T-cell (primary cell): ENCODE measurements at places on chromosomes 16 and 17.

DNA sequence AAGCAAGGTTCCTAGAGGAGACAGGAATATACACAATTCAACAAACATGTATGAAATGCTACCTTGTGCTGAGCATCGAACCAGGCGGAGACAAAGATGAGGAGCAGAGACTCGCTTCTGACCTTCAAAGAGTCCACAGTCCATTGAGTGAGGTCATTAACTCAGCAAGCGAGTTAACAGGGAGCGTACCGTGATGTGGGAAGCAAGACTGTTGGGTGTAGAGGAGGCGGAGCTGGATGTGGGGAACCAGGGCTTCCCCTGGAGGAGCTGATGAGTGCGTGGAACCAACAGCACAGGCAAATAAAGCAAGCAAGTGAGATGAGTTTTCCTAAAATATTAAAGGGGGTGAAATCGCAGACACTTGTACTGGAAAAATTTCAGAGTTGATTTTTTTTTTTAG is 65.0 kb downstream of the NXN start:
- no peak for DNase-seq

GRCh38 chr16:11144122-11144521 is 111.9 kb downstream of the SOCS1 start:
- DNase-seq, result no peak

GRCh38 chr17:41734139-41734948 is at the start of gene HAP1:
HAP1 (minus strand) TSS chr17:41734643; CDS start chr17:41734634, 9 bp downstream.
- DNase-seq, result no peak

GRCh38 chr17:78838574-78839005 is 2.0 kb downstream of the USP36 start:
- DNase-seq, result no peak

GRCh38 chr16:49463529-49463928 is 89.9 kb downstream of the C16orf78 start:
- peak; percentile 78 for DNase-seq

DNA sequence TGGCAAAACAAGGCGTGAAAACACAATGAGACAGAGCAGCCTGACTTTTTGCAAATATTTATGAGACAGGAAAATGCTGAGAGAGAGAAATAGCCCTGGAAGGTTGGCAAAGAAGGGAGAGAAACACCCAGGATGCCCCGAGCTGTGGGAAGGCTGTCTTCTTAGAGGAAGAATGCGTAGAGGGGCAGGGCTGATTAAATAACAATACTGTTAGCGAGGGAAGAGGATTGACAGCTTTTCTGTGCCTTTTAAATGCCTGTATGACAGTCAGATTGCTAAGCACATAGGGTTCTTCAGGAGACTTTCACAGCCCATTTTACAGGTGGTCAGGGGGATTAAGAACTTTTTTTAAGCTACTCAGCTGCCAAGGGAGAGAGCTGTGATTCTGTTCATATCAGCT is 219.2 kb downstream of the SHISA9 start:
- DNase-seq, result no peak

DNA sequence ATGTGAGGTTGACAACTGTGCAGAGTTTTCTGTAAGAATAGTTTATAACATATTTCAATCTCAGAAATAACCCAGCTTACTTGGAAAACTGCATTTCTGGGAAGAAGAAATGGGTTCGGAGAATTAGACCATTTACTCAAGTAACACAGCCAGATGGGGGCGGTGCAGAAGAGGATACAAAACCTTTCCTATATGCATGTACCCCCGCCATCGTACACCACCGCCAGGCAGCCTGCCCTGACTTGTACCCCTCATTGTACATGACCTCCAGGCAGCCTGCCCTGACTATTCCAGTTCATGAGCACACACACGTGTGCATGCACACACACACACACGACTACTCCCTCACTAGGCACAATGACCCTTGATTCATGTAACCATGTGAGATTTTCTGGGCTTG is 154.0 kb downstream of the C16orf78 start:
- DNase-seq, result no peak

DNA sequence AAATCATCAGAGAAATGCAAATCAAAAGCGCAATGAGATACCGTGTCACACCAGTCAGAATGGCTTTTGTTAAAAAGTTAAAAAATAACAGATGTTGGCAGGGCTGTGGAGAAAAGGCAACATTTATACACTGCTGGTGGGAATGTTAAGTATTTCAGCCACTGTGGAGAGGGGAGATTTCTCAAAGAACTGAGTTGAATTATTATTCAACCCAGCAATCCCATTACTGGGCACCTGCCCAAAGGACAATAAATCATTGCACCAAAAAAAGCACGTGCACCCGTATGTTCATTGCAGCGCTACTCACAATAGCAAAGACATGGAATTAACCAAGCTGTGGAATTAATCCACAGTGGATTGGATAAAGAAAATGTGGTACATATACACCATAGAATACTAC is 204.7 kb downstream of the HS3ST4 start:
- no peak for DNase-seq

- no peak for DNase-seq
Observed at GRCh38 chr17:40850293-40850972, 16.6 kb downstream of the KRT12 start.

DNA sequence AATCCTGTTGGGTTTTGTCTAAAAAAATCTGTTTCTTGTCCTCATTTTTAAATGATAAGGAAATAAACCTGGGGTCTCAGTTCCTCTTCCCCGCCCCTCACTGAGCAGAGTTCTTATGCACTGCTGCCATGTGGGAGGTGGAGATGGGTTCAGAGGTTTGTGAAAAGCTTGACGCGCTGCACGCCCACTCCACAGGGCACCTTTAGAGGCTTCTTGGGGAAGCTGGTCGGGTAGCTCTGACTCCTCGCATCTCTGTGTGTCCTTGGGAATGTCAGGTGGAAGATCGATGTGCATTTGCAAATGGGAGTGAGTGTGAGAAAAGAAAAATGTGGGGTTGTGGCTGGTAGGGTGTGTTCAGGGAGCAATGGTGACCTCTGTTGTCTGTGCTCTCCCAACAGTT is 4.7 kb upstream of the ZNHIT3 start:
- DNase-seq, result peak; percentile 11

DNA sequence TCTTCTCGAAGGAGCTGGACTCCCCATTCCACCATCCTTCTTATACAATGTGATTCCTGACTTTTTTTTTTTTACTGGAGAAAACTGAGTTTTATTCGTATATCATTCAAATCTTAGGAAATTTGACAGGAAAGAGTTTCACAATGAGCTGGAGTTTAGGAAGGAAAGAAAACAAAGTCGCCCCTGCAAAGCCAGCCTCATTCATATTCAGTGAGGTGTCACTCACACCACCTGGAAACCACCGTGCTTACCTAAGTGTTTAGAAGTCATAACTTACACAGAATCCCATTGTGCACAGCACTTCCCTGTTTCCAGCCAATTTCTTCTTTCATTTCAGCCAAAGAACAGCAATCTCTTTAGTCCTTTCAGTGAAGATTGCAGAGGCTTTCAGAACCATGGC is 90.3 kb upstream of the CHMP6 start:
- DNase-seq, result no peak

DNA sequence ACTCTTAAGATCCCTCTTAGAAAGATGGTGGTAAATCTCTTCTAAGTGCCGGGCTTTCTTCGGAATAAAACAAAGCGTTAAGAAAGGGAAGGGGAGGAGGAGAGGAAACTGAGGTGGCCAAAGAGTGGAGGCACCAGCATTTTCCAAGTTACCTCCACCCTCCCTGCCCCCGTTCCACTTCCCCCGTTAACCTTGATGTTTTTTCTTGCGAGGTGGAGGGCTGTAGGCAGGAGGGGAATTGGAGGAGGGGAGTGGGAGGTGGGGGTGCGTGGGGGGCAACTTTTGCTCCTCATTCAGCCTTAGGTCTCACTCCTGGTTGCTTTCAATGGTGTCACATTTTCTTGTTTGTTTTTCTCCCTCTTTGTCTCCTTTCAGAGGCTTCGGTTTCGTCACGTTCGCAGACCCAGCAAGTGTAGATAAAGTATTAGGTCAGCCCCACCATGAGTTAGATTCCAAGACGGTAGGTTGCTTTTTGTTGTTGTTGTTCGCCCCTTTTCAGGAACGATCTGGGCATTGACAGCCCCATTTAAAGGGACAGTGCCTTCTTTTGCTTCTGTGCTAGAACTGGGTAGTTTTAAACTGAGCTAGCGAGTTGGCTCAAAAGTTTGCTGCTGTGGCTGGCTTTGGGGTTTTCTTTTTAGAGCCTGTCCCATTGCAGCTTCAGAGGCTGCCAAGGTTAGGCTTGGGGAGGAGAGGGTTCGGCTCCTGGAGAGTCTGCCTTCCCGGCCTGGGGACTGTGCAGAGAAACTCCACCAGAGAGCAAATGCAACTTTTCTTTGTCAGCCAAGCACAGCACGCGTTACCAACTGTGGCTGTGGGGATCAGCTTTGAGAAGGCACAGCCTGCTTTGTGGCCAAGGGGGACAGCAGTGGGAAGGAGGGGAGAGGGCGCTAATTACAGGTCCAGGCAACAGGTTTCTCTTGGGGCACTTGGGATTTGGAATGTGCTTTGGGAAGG is 1.9 kb downstream of the MSI2 start:
- no peak for DNase-seq

- DNase-seq, result peak; percentile 42
Observed at GRCh38 chr17:82848022-82848592, 8.3 kb upstream of the ZNF750 start.

- no peak for DNase-seq
Observed at GRCh38 chr16:87470332-87470731, 22.5 kb downstream of the ZCCHC14 start.

DNA sequence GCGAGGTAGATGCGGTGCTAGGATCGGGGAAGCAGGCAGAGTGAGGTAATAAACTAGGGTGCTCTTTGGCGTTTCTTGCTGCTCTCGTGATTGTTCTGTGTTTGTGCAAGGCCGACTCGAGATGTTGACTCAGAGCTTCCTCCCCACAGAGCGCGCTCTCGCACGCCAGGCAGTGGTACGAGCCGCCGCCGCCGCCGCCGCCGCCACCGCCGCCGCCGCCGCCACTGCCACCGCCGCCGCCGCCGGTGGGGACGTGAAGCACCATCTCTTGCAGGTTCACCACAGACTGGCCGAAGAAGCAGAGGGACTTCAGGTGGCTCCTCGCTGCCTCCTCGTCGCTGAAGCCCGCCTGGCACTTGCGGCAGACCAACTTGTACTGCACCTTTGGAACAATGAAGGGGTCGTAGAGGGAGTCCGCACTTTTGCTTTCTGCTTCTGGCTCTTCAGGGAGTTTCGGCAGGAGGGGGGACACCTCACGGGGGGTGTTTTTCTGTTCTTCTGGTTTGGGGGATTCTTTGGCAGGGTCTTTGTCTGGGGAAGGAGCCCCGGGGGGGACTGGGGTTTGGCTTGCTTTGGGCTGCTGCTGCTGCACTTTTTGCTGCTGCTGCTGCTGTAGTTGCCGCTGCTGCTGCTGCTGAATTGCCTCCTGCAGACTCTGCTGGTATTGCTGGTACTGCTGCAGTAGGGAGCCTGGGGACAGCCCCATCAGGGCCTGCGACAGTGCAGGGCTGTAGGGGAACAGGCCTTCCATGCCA is 260.2 kb downstream of the ZFHX3 start:
- peak; percentile 38 for DNase-seq

DNA sequence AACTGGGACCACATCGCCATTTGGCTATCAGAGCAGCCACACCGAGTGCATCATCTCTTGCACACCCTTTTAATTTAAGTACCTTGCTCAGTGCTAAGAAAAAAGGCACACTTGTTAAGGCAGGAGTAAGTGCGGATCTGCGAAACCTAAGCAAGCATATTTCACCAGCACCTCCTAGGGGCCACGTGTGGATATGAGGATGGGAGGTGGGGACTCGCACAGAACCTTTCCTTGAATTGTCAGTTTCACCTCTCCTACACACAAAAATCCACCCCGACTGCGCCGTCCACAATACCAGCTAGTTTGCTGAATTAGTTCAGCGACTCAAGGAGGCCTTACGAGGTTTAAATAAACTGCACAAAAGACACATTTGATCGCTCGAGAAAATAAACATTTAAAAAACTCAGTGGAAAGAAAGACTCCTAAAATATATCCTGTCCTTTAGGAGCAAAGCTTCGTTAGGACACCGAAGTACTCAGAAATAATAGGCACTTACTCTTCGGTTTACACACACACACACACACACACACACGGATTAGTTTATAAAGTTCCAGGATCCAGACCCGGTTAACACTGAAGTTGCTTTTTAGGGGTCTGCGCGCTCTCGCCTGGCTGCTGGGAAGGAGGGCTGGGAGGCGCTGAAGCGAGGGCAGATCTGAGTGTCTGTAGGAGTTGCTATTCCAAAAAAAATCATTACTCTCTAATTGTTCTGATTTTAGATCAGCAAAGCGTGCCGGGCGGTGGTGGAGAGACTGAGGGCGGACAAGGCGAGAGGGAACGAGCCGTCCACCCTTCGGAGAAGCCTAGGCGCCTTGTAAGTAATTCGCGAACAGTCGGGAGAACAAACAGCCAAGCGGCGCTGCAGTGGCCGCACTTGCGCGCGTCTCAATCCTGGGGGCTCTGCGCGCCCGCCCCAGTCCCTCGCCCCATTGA is 1.0 kb upstream of the KCNJ2 start:
- no peak for DNase-seq

DNA sequence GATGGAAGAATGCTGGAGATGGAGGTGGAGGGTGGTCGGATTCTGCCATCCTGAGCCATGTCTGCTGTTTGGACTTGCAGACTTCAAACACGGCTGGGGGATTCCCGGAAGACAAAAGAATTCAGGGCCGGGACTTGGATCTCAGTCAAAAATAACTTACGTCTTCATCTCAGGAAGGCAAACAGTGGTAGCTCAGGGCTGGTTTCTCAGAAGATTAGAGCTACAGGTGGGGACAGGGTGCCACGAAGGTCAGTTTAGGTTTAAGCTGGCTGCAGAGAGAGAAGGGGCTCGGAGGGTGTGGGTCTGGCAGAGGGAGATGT is 4.3 kb upstream of the RHBDL3 start:
- no peak for DNase-seq

DNA sequence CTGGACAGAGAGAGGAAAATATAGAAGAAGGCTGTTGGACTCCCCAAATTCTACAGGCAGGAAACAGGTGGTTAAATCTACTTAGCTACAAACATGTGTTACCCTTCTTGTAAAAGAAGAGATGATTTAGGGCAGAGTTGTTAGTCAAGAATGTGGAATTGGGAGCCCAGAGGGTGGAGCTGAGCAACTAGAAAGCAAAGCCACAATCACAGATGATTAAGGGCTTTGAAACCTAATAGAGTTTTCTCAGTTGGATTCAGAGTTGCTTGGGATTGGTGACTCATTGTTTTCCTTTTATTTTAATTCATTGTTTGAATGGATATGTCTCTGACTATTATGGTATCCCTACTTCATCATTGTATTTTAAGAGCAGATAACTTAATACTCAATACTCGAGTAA is 6.2 kb downstream of the ACSM5 start:
- DNase-seq, result no peak
